ENCODE measurements at places on chromosomes 16 and 17.
A peak's percentile ranks its signal among the peaks of the same experiment; 100 is the strongest.

DNA sequence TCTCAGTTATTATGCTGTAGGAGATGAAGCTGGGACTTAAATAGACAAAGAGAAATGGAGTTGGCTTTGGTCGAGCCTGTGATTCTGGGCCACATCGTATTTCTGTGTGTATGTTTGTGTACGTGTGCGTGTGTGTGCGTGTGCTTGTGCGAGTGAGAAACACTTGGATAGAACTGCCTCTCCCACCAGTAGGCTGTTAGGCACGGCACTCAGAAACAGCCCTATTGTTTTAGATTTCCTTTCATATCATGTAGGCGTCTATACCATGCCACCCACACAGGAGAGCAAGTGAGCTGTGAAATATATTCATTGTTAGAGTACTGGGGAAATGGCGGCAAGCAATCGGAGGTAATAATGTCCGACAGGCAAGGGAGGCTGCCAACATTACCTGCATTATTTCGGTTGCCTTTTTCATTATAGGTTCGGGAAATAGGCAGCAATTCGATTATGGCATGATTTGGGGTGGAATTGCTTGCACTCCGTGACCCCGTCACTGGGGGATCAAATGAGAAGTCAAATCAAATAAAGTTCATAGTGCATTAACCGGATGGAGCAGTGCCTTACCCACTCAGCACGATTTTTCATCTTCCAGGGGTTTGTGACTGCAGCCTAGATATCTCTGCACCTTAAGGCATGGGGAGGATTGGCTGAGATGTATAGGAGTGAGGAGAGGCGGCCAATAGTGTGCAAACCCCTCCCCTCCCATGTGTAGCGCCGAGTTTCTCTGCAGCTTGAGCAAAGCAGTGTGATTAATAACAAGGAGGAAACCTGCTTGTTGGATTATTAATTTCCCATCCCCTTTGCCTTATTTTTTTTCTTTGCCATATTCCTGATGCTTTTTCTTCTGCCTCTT is 89.6 kb downstream of the RBFOX1 start:
- DNase-seq: no peak

GRCh38 chr16:88455610-88456355 is 2.7 kb downstream of the ZFPM1 start:
- no peak for DNase-seq

GRCh38 chr17:82950525-82951102 is 110.8 kb upstream of the ZNF750 start:
- DNase-seq: no peak

DNA sequence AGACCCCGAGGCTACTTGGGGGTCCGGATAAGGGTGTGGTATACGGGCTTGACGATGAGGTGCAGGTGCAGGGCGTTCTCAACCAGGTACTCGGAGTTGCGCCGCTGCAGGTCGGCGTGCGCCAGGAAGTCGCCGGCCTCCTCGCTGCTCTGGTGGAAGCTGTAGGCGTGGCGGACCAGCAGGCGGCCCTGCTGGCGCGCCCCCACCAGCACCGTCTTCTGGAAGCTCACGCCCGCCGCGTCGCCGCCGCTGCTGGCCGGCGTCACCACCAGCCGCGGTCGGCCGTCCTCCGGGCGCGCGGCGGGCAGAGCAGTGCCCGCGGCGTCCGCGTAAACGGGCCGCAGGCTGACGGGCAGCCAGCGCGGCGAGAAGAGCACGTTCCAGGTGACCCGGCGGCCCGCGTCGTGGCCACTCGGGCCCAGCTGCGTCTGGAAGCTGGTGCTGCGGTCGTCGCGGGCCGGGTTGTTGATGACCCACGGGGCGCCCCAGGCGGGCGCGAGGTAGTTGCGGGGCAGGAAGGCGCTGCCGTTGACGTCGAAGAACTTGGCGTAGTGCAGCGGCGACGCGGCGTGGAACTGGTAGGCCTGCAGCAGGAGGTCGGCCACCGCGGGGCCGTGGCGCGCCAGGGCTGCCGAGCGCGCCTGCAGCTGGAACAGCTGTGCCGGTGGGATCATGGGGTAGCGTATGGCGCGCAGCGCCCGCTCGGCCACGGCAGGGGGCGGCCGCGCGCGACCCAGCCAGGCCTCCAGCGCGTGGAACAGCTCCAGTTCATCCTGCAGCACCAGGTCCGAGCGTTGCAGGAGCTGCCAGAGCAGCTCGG is 4.8 kb downstream of the BTBD17 start:
- no peak for DNase-seq

GRCh38 chr17:2250140-2251095 is 53.2 kb downstream of the SMG6 start:
- DNase-seq: no peak

GRCh38 chr16:4788489-4788889 is 344 bp upstream of the SEPTIN12 start:
- no peak for DNase-seq

DNA sequence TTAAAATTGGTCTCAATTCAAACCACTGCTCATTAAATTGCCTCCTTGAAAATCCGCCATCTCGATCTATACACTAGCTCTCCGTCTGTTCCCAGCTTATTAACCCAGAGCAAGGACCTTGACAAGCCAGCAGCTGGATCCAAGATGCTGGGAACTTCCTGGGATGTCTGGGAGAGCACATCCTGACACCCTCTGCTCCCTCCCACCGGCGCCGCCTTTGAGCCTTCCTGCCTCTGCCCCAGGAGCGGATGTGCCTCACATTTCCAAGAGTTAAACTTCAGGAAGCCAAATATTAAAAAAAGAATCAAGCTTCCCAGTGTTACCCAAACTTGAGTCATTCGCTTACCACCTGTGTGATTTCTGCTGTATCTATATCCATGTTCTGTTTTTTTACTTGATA is 107.9 kb downstream of the HAPSTR1 start:
- no peak for DNase-seq

GRCh38 chr17:77404812-77405581 is 264.2 kb downstream of the SEC14L1 start:
- DNase-seq: no peak

DNA sequence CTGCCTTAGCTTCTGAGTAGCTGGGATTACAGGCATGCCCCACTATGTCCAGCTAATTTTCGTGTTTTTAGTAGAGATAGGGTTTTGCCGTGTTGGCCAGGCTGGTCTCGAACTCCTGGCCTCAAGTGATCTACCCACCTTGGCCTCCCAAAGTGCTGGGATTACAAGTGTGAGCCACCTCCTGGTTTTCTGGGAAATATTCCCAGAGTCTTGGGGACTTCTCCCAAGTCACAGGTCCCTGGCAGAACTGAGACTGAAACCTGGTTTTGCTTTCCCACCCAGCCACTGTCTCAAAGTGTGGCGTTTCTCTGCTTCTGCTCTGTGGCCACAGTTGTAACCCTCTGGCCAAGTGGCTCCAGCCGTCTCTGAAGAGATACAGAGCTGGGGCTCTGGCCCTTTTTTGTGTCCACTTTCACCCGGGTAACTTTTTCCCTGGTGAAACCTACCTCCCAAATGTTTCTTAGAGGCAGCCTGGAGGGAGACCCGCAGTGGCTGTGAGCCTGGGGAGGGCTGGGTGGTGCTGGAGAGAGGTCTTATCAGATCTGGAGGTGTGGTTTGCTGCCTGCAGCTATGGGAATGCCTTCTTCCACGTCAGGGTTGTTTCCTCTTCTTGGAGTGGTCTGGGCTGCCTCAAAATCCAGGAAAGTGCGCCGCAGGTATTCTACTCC is 5.1 kb downstream of the KSR1 start:
- DNase-seq: no peak

DNA sequence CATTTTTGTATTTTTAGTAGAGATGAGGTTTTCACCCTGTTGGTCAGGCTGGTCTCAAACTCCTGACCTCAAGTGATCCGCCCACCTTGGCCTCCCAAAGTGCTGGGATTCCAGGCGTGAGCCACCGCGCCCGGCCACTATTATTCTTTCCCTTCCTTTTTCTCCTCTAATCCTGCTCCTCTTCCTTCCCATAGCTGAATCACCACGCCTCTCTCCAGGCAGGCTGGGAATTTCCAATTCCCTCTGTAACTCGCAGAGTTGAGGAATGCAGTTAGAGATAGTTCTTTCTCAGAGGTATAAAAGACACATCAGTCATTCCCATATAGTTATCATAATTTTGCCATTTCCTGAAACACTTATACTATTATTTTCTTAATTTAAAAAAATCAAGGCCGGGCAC is 11.2 kb downstream of the METTL16 start:
- no peak for DNase-seq

DNA sequence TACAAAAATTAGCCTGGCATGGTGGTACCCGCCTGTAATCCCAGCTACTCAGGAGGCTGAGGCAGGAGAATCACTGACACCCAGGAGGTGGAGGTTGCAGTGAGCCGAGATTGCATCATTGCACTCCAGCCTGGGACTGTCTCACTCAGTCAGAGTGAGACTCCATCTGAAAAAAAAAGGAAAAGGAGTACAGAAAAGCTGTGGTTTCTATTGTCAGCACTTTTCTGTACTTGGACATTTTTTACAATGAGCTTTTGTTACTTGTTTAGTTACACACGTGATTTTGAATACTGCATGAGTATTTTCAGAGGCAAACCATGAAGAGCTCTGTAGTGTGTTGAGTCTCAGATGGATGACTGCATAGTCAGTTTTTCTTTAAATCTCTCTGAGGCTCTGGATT is 26.3 kb downstream of the ZC3H18 start:
- no peak for DNase-seq

- DNase-seq: no peak
These were observed 89.2 kb upstream of the BRD7 start for GRCh38 chr16:50457979-50458491.

DNA sequence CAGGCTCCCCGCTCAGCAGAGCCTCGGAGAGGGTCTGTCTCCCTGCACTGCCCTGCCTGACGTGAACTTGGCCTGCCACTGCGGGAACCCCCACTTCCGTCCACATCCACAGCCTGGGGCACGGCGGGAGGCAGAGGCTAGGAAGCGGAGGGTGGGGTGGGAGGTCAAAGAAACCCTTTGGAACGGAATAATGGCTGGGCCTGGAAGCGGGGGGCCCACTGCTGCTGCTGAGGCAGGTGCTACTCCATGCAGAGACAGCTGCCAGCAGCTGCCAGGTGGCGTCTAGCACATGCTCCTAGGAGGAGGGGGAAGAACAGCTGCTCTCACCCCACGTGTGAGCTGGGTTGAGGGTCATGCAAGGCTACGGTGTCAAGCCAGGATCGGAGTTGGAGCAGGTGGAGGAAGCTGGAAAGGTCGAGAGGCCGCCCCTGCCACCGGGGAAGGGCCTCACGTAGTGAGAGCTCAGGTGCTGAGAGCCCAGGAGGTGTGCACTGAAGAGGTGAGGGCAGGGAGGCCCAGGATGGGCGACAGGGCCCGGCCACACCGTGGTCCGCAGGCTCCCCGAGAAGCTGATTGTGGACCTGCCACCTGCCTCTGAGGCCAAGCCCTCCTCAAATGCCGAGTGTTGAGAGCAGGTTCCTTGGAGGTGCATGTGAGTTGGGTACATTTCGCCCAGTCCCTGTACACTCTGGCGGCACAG is 9.8 kb downstream of the FSCN2 start:
- no peak for DNase-seq

DNA sequence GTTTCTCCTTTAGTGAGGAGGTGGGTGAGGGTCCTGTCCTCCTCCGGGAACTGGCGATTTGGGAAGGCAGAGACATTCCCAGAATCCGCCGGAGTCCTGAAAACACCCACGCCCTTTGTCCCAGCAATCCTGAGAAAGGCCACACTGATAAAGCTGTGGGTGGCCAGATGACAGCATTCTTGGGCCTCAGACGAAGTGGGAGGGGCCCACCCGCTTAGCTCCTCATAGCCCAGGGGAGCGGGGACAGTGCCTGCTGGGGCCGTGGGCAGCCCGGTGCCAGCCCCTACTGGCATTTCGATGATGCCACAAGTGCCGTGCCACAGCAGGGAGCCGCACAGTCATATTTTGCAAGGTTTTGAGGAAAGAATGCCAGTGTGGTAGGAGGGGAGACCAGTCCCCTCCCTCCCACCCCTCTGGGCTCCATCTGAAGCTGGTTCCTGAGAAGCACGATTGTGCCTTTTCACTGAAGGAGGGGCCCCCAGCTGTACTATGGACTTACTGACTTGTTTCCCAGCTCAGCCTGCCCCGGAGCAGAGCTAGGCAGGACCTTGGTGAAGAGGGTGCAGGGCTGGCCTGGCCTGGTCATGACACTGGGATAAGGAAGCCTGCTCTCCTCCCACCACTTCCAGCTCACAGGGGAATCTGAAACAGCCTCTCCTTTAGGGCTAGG is 20.9 kb upstream of the MPRIP start:
- peak; percentile 65 for DNase-seq

GRCh38 chr16:12157517-12158093 is 181.1 kb downstream of the SNX29 start:
- no peak for DNase-seq

DNA sequence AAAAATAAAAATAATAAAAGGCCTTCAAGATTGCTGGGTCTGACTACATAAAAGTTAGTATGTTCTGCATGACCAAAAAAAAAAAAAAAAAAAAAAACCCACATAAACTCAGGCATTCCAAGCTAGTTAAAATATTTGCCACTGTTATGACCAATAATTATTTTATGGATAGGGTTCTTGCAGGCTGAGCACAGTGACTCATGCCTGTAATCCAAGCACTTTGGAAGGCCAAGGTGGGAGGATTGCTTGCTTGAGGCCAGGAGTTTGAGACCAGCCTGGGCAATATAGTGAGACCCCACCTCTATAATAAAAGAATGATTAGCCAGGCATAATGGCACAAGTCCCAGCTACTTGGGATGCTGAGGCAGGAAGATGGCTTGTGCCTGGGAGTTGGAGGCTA is 8.1 kb downstream of the SCNN1B start:
- no peak for DNase-seq

GRCh38 chr17:3260600-3260999 is 37.6 kb downstream of the OR3A1 start:
- DNase-seq: no peak

DNA sequence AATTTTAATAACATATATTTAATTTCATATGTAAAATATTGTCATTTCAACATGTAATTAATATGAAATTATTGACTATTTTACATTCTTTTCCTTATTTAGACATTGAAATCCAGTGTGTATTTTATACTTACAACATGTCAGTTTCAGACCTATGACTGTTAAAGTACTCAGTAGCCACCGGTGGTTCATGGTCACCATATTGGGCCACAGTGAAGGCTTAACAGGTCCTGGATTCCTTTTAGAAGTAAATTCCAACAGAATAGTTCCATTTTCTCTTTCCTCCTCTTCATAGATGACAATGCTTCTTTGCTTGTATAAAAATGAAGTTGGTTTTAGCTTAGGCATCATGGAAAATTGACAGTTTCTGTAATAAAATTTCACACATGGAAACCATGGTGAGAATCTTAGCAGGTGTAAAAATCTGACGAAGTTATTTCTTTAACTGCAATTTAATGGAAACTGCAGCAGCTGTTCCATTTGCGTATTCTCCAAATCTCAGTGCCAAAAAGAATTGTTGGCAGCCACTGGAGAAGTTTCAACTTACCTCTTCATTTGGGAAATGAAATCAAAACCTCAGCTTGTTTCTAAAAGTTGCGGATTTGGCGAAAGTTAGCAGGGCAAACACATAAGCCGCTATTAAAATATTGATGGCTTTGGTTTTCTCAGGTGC is 231.1 kb downstream of the CDH13 start:
- DNase-seq: no peak

DNA sequence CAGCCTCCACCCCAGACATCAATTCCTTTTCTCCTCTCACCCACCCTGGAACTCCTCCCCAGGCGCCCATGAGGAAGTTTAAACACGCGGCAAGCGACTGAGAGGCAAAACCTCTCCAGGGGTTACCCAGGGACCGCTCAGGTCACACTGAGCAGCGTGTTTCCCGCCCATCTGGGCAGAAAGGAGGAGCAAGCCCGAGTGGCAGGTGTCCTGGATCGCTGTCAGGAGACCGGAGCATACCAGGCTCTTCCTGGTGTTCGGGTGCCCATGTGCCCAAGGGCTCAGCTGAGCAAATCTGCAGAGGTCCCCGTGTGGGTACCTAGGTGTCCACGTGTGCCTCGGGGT is 491 bp downstream of the SLC25A19 start:
- DNase-seq: no peak

Data from neuronal stem cell (in vitro differentiated cells).